ENCODE measurements at places on chromosomes 3 and 15.

DNA sequence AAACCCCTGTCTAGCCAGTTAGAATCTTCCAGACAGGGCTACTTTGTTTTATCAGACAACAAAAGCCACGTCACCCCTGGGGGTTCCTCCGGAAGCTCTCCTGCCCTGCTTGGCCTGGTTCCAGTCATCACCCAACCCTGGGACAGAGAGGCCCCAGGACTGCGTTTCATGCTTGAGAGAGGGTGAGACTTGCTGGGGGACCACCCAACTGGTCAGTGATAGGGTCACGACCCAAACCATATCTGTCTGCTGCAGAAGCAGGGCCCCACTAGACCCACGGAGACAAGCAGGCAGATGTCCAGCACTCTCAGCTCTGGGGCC, 1.2 kb downstream of the NT5DC2 start:
- DNase-seq = peak; percentile 35

GRCh38 chr3:138901567-138901966, 45.4 kb downstream of the FOXL2 start:
- no peak for DNase-seq

DNA sequence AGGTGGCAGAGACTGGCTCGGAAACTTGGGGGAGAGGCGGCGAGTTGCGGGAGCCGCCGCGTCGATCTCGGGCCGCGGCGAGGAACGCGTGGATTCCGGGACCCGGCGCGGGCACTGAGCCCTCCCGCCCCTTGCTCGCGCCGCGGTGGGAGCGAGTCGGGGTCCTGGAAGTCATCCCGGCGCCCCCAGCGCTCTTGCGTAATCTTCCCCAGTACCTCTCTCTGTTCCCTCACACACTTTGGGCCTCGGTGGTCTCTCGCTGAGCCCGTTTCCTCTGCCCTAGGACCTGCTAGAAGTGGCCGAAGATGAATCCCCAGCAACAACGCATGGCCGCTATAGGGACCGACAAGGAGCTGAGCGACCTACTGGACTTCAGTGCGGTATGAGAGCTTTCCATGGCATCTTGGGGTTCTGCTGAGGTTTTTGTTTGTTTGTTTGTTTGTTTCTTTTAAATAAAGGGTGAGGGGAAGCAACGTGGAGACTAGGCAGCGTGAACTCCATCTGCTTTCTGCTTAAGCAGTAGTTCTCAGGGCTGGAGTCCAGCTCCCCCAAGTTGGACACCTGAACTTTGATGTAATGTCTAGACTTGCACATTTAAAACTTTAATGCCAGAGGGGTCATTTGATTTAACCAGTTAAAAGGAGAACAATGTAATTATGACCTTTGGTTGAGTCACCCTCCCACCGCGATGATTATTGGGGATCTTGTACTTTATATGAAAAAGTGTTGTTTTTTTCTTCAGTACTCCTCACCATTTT, 1.3 kb downstream of the TCF12 start:
- DNase-seq = peak; percentile 71

DNA sequence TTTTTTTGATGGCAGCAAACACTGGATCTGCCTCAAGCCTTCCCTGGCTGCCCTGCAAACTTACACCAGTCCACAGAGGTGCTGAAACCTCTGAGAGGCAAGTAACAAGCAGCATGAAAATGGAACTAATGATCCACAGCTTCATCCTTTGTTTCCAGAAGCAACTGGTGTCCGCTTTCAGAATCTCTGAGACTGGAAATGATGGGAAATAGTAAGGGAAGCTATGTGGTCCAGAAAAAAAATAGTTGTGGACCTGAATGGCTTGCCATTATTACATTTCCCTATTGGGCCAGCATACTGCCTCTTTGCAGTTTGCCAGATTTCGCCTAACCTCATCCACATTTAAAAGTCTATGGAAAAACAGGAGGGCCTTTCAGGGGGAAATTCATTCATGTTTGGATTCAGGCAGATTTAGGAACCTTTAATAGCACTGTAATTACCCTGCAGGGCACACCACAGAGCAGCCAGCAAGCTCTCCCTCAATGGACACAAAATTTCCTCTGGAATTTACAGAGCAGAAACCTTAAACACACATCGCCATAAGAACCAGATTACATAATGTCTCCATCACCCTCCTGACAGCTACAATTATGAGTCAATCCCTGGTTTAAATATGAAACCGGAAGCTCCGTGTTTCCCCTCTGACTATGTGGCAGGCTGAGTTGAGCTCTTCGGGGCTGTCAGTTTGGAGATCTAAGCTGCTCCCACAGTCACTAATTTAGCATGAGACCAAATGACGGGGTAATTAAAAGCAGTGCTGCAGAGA, 134.4 kb downstream of the TMCO5A start:
- DNase-seq = peak; percentile 75

DNA sequence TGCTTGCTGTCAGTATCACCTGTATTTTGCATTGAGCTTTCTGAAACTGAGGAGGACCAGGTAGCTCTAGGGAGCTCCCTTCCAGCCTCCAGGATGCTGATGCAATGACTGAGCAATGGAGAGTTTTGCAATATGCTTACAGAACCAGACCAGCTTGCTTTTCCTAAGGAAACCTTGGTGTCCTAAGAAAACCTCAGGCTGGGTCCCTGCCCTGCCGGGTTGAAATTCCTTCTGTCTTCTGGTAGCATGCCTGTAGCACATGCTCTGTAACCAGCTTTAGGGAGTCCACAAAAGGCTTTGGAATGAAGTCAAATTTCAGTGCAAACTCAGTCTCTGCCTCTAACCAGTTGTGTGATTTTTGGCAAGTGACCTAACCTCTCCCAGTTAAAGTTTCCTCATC, 65.8 kb upstream of the GSK3B start:
- peak; percentile 55 for DNase-seq

- peak; percentile 6 for DNase-seq
Measured at GRCh38 chr3:43087249-43087776, 18.6 kb downstream of the POMGNT2 start.

DNA sequence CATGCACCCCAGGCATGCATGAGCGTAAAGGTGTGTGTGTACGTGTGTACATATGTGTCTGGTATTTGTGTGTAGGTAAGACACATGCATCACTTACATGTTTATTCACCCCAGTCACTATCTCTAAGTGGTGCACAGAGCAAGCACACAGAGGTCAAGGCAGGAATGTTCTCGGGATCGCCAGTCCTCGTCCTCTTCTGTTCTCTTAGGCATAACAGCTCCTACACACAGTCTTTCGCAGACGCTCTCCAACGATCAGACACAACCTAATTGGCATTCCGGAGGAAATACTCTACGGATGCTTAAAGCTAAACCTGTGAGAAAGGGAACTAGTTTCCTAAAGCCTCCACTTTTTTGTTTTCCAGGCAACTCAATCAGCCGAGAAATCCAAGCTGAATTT, 95.9 kb downstream of the ADAMTS17 start:
- DNase-seq = no peak

GRCh38 chr15:55829826-55830225, 86.9 kb upstream of the PRTG start:
- DNase-seq = no peak

GRCh38 chr3:130854208-130854864, 39.5 kb upstream of the ATP2C1 start:
- DNase-seq = no peak

DNA sequence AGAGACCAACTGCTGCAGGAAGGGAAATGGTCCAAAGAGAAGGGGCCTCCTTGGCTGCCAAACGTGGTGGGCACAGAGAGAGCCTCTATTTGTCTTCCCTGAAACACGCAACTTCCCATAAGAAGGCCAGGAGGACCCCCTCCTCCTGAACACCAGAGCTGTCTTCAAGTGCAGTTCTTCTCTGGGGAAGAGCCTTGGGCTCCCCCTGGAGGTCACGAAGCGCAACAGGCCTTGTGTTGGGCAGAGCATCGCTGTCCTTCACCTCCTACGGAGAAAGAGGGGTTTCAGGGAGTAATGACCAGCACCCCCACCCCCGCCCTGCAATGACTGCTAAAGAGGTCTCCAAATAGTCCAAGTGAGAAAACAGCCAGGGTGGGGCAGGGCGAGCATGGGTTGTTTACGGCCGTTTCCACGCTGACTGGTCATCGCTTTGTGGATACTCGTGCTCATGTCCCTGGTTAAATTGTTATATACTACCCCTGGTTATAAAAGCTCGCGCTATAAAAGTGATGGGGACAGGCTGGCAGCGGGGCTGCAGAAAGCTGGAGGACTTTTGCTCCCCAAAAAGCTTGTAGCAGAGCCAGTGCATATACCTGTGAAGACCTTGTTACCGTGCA, 397.5 kb upstream of the ATP10A start:
- peak; percentile 22 for DNase-seq

DNA sequence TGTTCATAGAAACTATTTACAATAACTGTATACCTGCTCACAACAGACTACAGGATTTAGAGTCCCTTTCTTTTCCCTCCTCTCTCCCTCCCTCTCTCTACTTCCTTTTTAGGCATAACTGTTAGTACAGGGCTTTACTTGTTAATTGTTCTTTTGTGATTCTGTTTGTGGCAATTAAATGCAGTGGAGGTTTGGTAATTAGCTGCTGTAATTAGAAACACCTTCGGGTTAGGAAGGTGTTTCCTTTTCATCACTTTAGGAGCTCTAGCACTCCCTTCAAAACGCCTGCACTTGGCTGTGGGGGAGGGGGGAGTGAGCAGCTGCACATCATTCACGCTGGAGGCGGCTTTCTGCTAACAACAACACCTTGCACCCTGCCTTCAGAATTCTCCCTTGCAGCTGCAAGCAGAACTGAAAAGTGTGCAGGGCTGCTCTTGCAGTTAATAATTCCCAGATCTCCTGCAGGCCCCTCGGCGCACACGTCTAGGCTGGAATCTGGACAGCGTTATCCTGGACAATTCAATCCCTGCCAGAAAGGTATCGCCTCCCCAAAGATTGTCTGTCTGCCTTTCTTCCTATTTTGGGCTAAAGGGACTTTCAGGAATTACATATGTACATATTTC, 242.6 kb upstream of the RGMA start:
- no peak for DNase-seq

DNA sequence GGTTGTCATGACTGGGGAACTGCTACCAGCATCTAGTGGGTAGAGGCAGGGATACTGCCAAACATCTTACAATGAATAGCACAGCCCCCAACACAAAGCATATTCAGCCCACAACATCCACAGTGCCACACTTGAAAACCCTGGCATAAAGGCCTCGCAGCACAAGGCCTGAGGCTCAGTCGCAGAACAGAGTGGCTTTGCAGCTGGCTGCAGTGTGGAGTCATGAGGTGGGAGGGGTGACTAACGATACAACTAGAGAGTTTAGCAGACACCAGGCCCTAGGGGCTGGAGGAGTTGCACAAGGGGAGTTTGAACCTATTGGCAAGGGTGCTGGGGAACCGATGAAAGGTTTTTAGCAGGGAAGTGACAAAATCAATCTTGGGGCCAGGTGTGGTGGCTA, 32.1 kb downstream of the GRK7 start:
- DNase-seq = no peak

GRCh38 chr15:57534281-57534680, 57.4 kb upstream of the MYZAP start:
- no peak for DNase-seq

DNA sequence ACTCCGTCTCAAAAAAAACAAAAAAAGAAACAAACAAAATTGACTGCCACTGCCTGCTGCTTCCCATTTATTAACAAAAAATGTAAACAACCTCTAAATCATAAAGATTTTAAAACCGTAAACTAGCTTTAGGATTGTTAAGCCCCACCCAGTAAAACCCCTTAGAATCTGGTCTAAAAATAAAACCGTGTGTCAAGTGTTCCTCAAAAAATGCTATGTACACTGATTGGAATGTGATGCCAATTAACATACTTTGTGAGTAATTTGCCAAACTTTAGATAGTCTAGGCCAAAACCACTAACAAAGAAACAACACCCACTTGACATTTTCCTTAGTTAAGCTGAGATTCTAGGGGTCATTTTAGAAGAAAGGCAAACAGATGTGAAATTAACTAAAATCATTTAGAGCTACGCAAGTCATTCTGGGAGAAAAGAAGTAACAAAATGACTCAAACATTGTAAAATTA, 5.3 kb downstream of the RAF1 start:
- DNase-seq = no peak

DNA sequence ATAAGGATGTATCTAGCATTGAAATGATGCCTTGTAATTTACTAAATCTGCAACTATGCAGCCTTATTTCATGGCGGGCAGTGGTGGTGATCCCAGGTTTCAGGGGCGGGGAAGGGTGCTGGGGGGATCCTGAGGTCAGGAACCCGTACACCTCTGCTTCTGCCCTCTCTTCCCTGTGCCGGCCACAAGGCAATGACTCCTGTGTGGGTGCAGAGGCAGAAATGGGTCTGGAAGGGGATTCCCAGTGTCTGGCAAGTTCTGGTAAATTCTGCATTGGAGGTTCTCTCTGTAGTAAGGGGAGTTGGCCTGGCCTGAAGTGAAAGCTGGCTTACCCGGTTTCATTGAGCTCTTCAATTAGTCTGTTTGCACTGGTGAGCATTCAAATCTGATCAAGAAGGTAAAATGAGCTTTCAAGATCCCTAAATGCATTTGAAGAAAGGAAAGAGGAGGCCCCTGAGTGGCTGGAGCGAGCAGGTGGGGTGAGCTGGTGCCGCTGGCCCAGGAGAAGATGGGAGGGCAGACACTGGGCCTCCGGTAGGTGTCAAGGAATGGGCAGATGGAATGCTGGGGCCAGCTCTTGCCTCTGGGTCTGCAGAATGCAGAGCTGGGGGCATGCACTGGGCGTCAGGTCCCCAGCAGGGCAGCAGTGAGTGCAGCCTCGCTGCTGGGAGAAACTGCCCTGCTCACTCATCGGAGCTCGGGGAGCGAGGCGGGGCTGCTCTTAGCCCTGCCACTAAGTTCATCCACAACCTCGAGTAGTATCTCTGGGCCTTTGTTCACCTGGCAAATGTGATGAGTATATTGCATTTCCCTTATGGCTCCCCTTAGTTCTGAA, 13.7 kb downstream of the NRROS start:
- no peak for DNase-seq

GRCh38 chr3:147380387-147380951, 25.9 kb downstream of the ZIC4 start:
- no peak for DNase-seq

DNA sequence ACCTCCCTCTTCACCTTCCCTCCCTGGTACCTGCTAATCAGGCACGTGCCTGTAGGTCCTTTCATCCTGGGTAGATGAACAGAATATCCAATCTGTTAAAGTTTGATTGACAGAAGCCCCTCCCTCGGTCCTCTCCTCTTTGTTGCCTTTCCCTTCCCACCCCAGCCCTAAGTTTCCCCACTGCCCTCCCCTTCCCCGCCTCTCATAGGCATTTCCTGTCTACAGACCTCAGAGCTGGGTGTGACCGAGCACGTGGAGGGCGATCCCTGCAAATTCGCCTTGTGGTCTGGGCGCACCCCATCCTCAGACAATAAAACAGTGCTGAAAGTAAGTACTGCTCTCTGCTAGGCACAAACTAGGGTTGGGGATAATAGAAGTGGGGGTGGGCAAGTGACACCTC, 239.2 kb upstream of the UMPS start:
- DNase-seq = peak; percentile 36

DNA sequence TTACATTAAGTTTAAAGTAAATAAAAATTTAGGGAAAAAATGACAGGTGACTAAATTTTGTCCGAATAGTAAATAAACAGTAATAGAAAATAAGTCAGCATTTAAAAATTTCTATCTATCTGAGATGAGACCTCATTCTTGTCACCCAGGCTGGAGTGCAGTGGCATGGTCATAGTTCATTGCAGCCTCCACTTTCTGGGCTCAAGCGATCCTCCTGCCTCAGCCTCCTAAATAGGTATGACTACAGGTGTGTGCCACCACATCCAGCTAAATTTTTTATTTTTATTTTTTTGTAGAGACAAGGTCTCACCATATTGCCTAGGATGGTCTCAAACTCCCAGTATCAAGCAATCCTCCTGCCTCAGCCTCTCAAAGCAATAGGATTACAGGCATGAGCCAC, 7.8 kb downstream of the KPNA4 start:
- no peak for DNase-seq

All from HT-29 (cell line).